ENCODE measurements at places on chromosomes 5 and 9. TPM values are rescaled to one million over a fixed set of nuclear protein-coding genes. Genes with fewer than 3 reads are reported as not detected.

GOLM1 gene
- polyA plus RNA-seq, result 154 TPM

- DNase-seq, result no peak
These were observed 41.7 kb downstream of the ACTL7B start for GRCh38 chr9:108813951-108814601.

DNA sequence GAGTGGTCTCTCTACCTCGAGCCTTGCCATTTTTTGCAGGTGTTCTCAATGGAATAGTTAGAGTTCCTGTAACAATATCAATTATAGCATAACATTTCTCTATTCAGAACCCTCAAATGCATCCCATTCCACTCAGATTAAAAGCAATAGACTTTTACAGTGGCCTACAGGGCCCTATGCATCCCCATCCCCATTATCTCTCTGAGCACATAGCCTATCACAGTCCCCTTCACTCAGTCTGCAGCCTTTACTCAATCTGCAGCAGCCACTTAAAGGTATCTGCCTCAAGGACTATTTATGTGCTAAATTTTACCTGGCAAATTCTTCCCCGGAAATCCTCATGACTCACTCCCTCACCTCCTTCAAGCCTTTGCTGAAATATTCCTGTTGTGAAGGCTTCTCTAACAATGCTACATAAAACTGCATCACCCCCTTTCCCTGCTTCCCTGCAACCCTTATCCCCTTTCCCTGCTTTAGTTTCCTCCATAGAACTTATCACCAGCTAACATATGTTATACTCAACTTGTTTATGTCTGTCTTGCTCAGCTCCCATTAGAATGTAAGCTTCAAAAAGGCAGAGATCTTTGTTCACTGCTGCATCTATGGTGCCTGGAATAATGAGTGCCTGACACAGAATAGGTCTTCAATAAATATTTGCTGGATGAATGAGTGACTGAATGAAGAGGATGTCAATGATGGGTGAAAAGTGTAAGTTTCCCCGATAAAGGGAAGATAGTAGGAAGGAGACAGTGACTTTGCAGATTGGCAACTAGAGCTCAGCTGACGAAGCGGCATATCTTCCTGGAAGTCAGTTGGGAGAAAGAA lies 54.1 kb upstream of the ZNF366 start:
- DNase-seq, result no peak

- no peak for DNase-seq
These were observed 335.7 kb upstream of the PIK3R1 start for GRCh38 chr5:67879620-67880510.

GRCh38 chr5:154984946-154985516 lies 28.5 kb upstream of the KIF4B start:
- no peak for DNase-seq

UBTD2 gene
- 58.3 TPM for polyA plus RNA-seq

DNA sequence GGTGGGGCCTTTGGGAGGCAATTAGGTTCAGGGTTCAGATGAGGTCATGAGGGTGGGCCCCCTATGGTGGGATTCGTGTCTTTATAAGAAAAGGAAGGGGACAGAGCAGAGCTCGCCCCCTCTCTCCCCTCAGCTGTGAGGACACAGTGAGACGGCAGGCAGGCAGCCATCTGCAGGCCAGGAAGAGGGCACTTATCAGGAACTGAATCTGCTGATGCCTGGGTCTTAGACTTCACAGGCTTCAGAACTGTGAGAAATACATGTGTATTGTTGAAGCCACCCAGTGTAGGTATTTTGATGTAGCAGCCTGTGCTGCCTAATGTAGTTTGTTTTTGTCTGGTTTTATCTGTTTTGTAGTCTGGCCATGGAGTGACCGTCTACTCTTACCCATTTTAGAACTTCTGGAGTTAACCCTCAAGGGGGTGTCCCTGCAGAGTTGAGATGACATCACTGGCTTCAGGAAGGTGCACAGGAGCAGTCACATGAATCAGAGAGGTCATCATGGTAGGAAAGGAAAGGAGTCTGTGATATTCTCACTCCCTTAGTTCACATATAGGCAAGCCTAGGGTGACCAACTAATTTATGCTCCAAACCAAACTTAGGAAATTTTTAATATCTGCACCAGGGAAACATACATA lies 71.0 kb downstream of the LRRC70 start:
- no peak for DNase-seq

DNA sequence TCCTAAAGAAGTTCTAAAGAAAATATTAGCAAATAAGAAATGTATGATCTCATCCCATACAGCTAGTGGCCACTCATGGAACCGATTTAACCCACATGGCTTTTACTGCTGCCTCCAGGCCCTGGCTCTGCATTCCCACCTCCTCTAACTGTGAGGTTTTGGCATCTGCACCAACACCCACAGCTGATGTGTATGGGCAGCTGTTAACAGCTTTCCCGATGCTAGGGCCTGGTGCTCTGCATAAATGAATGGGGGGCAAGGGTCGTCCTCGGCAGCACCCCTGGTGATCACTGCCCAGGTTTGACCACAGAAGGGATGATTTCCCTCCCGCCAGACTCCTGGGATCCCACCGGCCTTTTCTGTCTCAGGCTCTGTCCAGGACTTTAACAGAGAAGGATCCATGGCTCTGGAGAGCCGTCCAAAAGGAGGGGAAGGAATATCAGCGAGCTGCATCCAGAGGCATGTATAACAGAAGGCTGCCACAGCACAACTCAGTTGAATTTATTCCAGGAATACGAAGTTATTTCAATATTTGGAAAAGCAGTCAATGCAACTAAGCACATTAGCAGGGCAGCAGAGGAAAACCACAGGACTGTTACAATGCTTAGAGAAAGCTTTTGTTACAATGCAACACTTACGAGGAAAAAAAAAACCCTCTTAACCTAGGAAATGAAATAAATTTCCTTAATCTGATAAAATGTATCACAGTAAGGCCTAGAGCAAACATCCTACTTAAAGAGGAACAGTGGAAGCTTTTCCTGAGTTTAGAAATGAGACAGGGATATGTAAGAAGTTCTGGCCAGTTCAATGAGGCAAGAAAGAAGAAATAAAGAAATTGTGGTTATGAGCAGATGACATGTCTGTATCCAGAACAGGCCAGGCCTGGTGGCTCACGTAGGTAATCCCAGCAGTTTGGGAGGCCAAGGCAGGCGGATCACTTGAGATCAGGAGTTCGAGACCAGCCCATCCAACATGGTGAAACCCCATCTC lies 63.1 kb downstream of the NACC2 start:
- no peak for DNase-seq

GRCh38 chr9:103287361-103287760 lies 292.2 kb downstream of the CYLC2 start:
- DNase-seq, result no peak

PCDHGA6 gene
- polyA plus RNA-seq, result 7.9 TPM

DNA sequence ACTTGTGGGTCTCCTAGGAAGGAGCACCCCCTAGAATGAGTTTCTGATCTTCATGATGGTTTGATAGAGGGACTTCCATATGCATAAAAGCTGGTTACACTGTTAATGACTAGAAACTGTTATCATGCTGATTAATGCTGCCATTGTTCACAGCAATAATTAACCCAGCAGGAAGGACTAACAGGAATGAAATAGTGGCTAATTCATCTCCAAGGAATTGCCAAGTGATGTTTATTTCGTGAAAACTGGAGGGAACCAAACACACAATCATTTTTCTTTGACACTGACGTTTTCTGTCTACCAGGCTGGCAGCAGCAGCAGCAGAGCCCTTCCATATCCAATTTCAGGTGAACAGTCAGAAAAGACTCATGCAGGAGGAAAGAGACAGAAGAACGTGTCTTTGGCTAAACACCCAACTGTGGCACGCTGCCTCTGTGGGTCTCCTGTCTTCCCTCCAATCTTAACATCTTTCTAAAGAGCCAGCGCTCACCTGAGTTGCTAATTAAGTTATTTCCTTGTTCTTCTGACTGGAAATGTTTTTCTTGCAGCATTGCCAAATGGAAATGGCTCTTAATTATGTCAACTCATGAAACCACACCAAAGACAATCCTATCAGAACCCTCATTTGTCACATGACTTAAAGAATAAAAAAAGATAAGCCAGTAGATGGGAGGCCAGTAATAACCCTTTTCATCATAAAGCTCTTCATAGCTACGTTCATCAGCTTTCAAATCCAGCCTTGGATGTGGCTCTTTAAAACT lies 181.5 kb downstream of the SLIT3 start:
- no peak for DNase-seq

GRCh38 chr5:176188506-176189193 lies 49.6 kb upstream of the SIMC1 start:
- DNase-seq, result no peak

GRCh38 chr5:177592905-177593304 lies 902 bp downstream of the TMED9 start:
- DNase-seq, result no peak

INSL4 gene
- not detected for polyA plus RNA-seq

- no peak for DNase-seq
These were observed 53.7 kb upstream of the PIP5K1B start for GRCh38 chr9:68651280-68651893.

- DNase-seq, result no peak
These were observed 113.3 kb upstream of the RAD23B start for GRCh38 chr9:107169796-107170195.

DNA sequence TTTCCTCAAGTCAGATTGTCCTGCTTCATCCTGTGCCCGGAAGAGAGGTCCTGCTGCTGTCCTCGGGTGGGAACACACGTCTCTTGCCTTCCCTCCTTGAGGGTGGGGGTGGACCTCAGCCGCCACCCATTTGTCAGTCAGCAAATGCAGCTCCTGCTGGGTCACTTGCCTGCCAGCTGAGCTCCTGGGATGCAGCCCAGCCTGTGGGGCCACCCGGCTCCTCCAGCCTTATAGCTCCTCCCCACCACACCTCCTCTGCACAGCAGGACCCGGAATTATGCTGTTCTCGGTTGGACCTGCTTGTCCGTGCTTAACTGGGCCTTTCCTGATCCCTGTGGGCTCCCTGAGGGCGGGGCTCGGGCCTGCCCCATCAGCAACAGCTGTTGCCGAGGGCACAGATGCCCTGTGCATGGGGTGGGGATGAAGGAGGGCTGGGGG lies 52.7 kb downstream of the RXRA start:
- no peak for DNase-seq

- no peak for DNase-seq
These were observed 640 bp downstream of the SURF4 start for GRCh38 chr9:133375116-133375723.

GRCh38 chr5:142327111-142327842 lies 2.5 kb upstream of the SPRY4 start:
- DNase-seq, result no peak

DNA sequence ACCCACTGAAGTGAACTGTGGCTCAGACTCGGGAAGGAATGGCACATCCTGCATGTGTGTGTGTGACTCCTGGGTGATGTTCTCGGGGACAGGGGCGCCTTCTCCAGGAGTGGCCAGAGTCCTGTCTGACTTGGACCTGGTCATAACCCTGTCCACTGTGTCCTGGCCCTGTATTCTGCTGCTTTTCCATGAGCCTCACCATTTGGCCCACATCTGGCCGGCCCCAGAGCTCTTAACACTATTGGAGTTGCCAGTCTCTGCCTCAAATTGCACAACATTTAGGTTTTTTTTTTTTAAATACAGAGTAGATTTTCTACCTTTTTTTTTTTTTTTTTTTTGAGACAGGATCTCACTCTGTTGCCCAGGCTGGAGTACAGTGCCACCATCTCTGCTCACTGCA lies 278.3 kb upstream of the TUT7 start:
- no peak for DNase-seq

- DNase-seq, result no peak
These were observed 49.2 kb upstream of the NEK6 start for GRCh38 chr9:124208571-124208970.

FIBCD1 gene
- 0.79 TPM for polyA plus RNA-seq

HK3 gene
- 0.73 TPM for polyA plus RNA-seq

DNA sequence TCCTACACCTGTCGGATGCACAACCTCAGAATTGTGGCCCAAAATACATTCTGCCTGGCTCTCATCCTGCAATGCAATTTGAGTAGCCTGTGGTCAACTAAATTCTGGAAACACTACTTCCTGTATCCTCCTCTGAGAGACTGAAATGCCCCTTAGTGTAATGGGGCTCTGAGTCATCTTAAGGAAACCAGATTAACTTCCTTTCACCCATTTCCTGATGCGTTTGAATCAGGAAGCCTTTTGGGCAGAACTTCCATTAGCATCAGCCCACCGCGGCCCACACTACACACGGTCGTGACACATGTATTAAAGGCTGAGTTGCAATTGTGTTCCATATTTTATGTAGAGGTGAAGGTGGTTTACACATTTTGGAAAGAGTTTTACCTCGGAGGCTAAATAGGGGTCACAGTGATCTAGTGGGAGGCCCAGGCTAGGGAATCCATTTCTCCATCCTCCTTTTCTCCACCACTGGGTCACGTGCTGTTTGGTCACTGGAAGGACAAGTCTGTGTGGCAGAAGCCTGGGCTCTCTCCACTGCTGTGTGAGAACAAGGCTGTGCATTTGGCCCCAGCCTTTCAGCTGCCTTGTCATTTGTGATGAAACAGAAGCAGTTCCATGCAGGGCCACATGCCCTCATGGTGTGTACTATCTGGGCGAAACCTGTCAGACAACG lies 55.9 kb downstream of the DAP start:
- no peak for DNase-seq

DNA sequence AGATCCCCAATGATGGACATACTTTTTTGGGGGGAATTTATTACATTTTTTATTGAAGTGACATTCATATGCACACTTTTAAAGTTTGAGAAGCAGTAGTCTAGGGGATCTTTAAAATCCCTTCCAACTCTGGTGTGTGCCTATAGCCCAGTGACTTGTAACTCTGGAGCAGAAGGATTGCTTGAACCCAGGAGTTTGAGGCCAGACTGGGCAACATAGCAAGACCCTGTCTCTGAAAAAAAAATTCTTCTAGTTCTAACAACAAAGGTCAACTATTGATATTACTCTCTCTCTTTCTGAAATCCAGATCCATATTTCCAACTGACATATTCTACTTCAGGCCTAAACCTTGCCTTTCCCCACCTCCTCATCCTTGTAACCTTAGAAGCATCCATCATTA lies 148.2 kb upstream of the SPRY4 start:
- no peak for DNase-seq

- no peak for DNase-seq
These were observed 336.9 kb upstream of the DMAC1 start for GRCh38 chr9:8136477-8136876.

MYOZ3 gene
- 7.2 TPM for polyA plus RNA-seq

DNA sequence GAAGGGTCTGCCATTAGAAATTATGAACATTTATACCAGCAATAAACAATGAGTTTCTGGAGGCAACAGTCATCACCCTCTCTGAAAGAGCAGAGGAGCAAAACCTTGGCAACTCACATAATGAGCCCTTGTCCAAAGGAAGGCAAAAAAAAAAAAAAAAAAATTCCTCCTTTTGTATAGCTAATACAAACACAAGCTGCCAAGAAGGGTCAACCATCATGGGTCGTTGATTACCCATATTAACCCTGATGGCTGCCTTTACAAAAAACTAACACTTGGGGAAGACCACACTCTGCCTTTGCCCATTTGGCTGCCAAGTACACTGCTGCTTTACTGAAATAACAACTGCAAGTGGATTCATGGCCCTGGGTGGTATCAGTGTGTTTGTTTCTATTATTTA lies 272.7 kb downstream of the ADAMTSL1 start:
- no peak for DNase-seq

GRCh38 chr5:139426203-139426885 lies 13.0 kb downstream of the DNAJC18 start:
- DNase-seq, result no peak

Data from renal pelvis (tissue), 12 donors.